ENCODE measurements at places on chromosomes 16 and 17.
A peak's percentile ranks its signal among the peaks of the same experiment; 100 is the strongest.

GRCh38 chr17:56141046-56141839 is 12.0 kb upstream of the ANKFN1 start:
- DNase-seq = no peak

DNA sequence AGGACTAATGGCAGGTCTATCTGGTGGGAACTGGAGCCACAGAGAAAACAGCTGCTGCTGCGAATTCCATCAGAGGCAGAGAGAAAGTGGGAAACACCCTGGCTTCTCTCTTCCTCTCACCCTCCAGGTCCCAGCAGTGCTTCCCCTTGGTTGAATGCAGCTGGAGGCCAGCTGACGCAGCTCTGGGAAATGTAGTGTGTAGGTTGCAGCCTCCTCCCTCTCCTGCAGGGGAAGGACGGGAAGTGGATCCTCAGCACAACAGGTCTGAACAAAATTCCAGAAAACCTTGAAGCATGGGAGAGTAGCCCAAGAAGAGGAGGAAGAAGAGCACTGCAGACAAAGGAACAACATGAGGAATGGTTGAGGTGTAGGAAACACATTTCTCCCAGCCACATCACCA is 67.8 kb upstream of the MMP2 start:
- DNase-seq = no peak

DNA sequence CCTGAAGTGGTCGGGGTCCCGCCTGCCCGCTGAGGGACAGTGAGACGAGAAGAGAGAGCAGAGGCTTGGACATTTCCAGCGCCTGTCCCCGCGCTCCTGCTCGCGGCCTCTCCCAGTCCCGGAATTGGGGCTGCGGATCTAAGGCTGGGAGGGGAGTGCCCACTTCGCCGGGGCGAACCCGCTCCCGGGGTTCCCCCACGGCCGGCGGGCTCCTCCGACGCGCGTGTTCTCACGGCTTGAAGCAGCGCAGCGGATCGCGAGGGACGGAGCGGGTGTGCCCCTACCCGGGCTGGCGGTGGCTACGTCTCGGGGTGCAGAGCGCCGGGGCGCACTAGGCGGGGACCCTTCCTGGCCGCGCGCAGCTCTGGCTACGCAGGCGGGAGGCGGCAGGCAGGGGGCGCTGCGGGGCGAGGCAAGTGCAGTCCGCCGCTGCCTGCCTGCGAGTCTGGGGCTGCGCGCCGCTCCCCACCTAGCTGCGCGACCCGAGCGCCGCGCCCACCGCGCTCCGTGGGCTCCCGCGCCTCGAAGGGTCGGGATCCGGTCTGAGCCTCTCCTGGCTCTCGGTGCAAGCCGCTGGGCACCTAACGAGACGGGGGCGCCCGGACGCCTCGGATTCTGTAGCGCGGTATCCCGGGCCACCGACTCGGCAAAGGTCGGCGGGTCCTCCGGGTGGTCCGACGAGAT is 1.2 kb downstream of the NGFR start:
- DNase-seq = no peak

GRCh38 chr17:6269478-6269877 is 165.4 kb downstream of the AIPL1 start:
- DNase-seq = no peak

- no peak for DNase-seq
These were observed 23.5 kb upstream of the SIAH1 start for GRCh38 chr16:48408688-48409087.

GRCh38 chr17:43327834-43328420 is 70.9 kb upstream of the ARL4D start:
- DNase-seq = no peak

- DNase-seq = no peak
These were observed 14.5 kb upstream of the ADORA2B start for GRCh38 chr17:15930426-15930825.

DNA sequence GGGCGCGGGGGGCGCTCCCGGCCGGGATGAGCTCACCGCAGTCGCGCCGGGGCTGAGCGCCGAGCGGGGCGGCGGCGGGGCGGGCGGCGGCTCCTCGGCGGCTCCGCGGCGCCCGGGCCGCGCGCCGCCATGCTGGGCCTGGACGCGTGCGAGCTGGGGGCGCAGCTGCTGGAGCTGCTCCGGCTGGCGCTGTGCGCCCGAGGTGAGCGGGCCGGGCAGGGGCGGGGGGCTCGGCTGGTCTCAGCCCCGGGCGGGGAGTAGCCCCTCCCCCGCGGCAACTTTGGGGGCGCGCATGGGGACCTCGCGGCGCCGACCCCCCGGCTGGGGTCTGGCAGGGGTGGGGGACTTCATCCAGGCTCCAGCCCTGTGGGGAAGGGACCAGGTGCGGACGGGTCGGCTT is at the start of gene ARHGDIG:
Gene ARHGDIG, plus strand, starts transcription at position 40 of the 400 bp plus-strand sequence. Its CDS starts 90 bp downstream, at position 130.
- no peak for DNase-seq

GRCh38 chr16:79476580-79476979 is 124.0 kb downstream of the MAF start:
- no peak for DNase-seq

DNA sequence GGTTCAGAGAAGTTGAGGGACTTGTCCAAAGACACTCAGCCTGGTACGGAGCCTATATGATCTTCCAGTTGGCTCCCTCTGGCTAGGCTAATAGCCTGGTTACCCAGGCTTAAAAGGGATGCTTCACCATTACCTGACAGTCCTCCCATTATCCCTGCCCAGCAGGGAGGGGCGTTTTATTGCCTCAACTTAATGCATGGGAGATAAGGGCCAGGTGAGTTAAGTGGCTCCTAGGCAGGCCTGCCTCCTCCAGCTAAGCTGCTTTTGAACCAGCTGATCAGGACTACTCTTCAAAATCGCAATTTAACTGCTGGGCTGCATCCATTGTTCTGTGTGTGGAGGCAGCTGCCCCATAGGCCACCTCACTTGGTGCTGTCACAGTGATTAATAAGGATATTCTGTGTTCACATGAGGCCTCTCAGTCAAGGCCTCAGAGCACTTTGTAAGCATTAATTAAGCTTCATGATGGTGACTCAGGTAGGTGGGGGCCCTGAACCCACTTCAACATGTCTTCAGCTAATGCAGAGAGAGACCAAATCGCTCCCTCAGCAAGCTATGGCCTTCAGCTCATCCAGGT is 27.9 kb downstream of the SMPD3 start:
- peak; percentile 39 for DNase-seq

- no peak for DNase-seq
These were observed 30.6 kb downstream of the C17orf67 start for GRCh38 chr17:56803071-56803470.

DNA sequence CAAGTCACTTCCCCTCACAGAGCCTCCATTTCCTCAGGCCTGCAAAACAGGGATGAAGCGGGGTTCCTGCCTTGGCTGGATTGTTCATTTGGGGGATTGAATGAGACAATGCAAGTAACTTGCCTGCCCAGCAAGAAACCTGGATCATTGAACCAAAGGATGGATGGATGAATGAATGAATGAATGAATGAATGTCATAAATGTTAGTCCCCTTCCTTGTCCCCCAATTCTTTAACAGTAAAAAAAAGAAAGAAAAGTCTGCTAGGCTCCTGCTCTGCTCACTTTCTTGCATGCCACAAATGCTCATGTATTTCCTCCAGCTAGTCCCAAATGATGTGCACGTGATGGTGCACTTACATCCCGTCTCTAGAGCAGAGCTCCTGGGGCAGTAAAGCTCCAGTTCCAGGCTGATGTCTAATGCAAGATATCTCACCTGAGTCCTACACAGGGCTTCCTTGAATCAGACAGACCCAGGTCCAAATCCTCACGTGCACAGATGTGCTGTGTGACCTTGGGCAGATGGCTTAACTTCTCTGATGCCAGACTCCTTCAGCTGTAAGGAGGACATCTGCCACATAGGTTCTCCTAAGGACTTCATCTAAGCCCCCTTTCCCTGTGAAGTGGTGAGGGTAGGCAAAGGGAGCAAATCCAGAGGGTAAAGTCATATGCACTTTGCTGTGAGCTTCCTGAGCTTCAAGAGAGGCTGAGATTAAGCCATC is 45.5 kb downstream of the C16orf82 start:
- DNase-seq = no peak

GRCh38 chr17:67128700-67129099 is 84.3 kb downstream of the CACNG1 start:
- no peak for DNase-seq

GRCh38 chr16:74024953-74025352 is 271.7 kb upstream of the PSMD7 start:
- DNase-seq = no peak

- no peak for DNase-seq
These were observed 186.4 kb downstream of the SEC14L1 start for GRCh38 chr17:77327181-77327565.

DNA sequence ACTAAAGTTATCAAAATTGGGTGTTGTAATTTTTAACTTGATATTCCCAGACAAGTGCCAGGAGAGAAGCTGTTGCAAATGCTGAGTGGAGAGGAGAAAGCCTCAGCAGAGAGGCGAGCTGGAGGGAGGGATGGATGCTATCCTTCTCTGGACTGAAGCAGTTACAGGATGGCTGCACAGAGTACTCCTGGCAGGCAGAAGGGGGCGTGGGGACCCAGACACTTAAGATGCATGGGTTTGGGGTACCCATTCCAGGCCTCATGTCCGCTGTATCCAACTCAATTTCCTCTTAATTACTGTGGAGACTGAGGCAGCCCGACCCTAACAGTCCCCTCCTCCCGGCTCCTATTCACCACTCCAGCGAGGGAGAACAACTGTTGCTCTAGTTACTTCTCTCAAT is 25.4 kb upstream of the ALDH3A1 start:
- no peak for DNase-seq

DNA sequence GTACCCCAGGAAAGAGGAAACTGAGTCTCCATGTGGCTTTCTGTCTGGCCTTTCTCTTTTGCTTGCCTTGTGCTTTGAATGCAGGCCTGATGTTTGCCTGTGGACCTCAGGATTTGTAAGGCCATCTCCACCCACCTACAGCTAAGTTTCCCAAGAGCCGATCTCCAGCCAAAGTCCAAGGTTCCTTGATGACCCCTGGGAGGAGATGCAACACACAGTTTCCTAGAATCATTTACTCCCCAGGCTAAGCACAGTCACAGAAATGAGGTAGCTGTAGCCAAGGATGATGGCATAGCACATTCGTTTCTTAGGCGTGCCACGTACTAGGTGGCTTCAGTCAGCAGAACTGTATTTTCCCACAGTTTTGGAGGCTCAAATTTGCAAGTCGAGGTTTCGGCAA is 595.4 kb downstream of the MAF start:
- DNase-seq = no peak

DNA sequence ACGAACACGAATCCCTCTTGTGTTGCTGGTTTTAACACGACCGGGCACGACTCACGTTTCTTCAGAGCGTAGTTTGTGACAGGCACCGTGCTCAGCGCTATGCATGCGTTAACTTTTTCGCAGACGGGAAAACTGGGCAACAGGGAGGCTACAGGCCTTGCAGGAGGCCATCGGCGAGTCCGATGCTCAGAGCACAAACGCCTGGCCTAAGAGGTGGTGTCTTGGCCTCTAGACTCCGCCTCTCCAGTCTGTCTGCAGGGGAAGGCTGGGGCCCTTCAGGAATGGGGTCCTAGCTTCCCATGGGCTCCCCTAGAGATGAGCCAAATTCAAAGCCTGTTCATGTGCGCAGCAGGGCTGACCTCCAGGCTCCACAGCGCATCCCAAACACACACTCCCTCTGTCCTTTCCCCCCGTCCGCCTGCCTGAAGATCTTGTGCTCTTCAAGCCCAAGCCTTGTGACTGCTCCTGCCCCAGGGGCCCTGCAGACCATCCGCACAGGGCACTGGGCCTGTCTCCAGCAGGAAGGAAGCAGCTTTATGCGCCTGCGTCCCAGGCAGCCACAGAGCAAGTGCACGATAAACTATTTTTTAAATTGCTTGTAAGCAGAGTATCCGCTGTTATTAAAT is 3.1 kb downstream of the CLCN7 start:
- no peak for DNase-seq
